NCI-H524 treated with DMSO at 0.1 percent for 48 hours (cell line): ENCODE measurements at places on chromosomes 7 and 10.

DNA sequence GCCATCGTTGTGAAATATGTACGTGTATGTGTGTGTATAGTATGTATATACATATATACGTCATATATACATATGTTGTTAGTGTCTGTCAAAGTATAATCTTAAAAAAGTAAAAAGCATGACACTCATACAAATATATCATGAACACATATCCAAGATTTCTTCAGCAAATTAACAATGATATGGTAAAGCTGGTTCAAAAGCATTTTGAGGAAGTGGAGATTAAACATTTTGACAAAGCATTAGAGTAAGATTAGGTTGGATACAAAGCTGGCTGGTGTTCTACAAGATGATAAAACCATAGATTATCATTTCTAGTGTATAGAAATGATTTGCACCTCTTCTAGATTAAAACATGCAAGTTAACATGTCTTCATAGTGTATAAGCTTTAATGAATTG lies 771 bp upstream of the NUDCD3 start:
- DNase-seq = no peak

DNA sequence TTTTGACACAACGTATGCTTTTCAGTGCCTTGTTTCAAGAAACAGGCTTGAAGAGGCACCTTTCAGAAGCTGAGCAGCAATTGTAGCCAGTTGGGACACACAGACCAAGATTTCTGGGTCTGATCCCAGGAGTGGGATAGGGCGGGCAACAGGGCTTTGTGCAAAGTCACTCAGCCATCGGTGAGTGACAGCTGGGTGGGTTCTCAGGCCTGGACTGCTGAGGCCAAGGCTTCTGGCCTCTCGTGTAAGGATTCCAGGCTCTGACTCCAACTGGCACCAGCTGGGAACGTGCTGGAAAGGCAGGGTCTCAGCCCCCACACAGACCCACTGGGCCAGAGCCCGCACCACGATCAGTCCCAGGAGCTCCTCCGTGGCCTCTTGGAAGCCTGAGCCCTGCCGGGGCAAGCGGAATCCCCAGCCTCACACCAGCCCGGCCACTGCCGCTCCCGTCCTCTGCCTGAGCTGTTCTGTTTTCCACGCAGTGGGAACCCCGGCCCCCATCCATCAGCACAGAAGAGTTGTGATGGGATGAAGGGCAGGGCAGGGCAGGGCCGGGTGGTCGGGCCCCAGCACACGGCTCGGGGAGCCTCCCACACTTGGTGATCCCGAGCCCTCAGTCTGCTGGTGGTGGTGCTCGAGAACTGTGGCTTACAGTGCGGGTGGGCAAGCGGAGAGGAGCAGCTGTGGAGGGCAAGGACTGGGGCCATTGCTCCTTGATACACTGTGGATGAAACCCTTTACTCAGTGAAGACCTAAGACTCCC lies 46.8 kb downstream of the VIPR2 start:
- no peak for DNase-seq

DNA sequence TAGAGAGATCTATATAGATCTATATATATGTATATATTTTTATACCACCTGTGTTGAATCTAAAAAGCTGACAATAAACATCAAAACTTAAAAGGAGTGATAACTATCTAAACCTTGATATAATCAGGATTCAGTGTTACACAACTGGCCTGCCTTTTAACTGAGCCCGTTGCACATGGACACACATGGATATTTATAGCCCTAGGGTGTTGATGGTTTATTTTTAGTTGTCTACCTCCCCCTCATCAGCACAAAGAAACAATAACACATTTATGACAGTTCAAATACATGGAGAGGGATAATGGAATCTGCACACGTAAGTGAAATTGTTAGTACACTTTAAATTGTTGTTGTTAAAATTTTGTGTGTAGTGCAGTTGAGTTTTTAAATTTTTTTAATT lies 336.9 kb downstream of the ZNF248 start:
- DNase-seq = no peak

GRCh38 chr7:128027485-128027980 lies 3.7 kb downstream of the LRRC4 start:
- no peak for DNase-seq

DNA sequence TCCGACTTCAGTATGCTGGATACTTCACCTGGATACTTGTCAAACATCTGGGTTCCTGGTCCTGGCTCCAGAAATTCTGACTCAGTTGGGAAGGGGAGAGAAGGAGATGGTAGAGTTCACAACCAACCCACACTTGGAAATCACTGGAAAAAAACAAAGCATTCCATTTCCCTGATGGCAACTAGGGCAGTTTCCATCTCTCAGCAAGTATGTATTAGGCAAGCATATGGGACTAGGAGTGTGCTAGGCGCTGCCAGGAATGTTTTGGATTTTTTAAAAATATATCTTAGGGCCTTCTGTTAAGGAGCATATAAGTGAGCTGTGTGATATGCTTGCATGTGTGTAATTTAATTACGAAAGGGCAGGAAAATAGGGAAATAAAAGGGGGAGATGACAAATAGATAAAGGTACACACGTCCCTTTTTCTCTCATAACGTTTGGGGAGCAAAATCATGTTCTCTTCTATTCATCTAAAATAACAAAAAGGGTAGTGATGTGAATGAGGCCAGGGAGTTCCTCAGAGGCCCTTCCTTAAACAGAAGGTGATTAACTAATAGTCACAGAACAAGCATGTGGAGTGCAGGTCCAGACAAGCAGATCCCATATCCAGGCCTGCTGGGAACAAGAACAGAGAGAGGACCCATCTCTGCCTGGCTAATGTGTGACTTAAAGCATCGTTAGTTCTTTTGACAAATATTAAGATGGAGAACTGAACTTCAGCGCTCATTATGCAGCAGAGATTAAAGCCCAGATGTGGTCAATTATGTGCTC lies 64.5 kb upstream of the NFE2L3 start:
- peak; percentile 33 for DNase-seq

DNA sequence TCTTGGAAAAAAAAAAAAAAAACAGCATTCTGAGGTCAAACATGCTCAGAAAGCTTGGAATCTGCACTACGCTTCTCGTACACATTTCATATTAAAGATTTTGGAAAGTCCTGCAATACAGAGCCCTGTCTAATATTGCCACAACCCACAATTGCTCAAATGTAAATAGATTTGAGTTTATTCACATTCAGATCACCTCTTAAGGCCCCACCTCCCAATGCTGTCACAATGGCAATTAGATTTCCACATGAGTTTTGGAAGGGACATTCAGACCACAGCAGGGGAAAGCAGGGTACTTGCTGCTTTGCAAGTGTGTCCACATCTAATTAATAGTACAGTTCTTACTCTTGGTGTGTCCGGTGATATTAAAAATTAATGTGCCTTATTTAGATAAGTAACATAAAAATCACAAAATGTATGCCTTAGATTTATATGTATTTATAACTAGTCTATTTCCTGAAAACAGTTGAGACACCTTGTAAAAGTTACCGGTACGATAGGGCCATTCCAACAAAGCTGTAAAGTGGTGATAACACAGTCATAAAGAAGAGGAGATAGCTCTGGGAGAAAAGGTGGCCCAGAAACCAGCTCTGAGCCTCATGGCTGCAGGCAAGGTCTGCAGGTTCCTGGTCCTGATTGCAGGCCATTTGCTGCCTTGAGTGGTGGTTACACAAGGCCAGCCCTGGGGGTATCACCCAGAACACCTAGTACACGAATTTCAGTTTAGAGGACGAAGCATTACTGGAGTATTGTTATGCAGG lies 27.9 kb downstream of the EGFR start:
- DNase-seq = no peak

DNA sequence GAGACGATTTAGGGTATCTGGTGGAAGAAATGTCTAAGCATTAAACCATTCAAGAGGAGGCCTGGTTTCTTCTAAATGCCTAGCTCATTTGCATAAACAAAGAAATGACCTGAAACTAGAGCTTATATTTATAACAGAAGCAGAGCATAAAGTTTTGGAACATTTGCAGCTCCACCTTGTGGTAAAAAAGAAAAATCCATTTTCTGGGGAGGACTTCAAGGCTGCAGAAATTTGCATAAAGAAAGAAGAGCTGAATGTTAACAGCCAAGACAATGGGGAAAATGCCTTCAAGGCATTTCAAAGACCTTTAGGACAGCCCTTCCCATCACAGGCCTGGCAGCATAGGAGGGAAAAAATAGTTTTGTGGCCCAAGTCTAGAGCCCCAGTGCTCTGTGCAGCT lies 362.0 kb downstream of the ZNF248 start:
- DNase-seq = no peak

DNA sequence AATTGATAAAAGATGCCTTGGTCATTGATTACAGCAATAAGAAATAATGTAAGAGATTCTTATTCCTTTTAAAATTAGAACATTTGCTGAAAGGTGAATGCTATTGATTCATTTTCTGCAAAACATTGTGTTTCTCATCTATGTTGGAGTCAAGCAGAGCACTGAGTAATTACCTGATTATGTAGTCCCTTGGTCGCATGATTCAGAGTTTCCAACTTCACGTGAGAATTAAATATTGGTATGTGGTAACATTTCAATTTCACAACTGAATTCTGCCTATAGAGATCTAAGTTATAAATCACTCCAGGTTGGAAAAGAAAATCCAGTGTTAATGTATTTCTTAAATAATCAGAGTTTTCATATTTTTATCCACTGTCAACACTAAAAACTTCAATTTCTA lies 701.4 kb downstream of the PHTF2 start:
- DNase-seq = no peak

DNA sequence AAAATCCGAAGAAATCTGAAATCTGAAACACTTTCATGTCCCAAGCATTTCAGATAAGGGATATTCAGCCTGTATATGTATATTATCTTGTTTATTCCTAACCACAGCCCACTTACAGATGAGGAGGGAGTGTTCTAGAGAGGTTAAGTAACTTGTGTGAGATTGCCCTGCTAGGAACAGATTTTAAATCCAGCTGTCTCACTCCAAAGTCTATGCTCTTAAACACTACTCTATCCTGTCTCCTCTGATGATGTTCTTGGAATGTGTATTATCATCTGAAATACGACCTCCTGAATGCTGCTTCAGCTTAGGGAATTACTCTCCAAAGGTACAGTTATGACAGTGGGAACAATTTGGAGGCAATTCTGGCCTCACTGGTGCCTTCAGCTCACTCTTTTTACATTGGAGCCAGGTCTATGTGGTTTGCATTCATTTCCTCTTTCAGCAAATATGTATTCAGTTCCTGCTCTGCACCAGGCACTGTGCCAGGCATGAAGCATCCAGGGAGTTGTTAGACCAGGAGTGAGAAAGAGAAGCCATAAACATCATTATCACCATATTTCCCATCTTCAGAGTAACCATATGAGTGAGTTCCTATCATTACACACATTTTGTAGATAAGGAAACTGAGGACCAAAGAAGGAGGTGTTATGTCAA lies 70.2 kb downstream of the NOC3L start:
- DNase-seq = no peak

GRCh38 chr10:5412277-5412941 lies at the start of gene NET1:
Gene NET1, plus strand, starts transcription at chr10:5412557. Its CDS starts 136 bp downstream, at chr10:5412693.
- DNase-seq = peak; percentile 35

DNA sequence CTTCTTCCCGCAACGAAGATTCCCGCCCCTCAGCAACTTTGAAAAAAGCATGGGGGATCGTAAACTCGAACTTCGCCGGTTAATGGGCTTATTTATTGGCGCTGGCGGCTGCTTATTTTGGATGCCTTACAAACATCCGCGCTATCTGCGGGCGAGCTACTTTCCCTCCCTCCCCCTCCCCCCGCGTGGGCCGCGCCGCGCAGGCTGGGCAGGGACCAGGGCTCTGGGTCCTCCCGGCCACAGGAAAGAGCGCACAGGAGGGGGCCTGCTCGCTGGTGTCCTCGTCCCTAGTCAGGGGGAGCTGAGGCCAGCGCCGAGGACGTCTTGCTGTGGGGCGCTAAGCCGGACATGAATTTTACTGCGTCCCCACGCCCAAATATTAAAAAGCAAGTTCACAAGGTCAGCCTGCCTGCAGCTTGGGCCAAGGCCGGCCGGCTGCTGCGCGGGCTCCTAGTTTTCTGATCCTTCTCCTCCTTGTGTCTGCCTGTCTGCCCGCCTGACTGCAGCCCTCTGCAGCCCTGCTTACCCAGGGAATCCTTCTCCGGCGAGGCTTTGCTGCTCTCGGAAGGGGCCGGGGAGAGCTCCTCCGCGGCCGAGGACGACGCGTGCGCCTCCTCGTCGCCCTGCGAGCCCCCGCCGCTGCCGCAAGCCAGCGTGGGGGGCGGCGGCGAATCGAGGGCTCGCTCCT lies 1.2 kb downstream of the HOXA10 start:
- no peak for DNase-seq

- DNase-seq = no peak
These were observed 145.7 kb downstream of the ELAPOR2 start for GRCh38 chr7:86913709-86914108.
